Breast epithelium (tissue), 4 donors: ENCODE measurements at places on chromosomes 1 and 21. TPM values are rescaled to one million over a fixed set of nuclear protein-coding genes. Genes with fewer than 3 reads are reported as not detected.
A peak's percentile ranks its signal among the peaks of the same experiment; 100 is the strongest.

GRCh38 chr1:21866707-21867043 lies 54.6 kb downstream of the LDLRAD2 start:
- DNase-seq: no peak

DNA sequence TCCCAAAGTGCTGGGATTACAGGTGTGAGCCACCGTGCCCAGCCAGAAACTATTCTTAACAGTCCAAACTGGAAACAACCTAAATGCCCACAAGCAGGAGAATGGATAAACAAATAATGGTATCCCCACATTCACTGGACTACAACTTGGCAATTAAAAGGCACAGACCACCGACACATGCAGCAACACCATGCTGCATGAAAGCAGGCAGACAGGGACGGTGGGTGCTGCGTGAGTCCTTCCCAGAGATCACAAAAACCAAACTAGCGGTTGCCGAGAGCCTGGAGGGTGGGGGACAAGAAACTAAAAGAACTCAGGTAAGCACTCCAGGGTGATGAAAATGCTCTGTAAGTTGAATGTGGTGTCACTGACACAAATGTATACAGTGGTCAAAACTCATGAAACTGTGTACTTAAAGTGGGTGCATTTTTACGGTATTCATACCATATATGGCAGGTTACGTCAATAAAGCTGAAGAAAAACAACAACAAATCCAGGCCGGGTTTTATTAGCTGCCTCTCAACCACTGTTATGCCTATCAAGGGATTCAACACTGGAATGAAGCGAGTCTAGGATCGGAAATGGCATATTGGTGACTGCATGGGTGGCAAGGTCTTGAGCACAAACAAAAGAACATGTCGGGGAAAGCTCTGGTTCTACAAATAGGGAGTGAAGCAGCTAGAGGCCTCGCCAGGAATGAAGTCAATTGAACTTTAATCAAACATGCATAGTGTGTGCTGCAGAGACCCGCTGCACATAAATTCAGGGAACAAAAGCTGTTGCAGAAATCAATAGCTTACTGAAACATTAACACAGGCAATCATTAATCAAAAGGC lies 52.4 kb downstream of the SLC45A1 start:
- peak; percentile 27 for DNase-seq

The WNT3A gene
- not detected for total RNA-seq

The MIGA1 gene
- total RNA-seq: 30.3 TPM
